Occipital lobe (tissue), 3 donors: ENCODE measurements at places on chromosomes 5 and 9.

DNA sequence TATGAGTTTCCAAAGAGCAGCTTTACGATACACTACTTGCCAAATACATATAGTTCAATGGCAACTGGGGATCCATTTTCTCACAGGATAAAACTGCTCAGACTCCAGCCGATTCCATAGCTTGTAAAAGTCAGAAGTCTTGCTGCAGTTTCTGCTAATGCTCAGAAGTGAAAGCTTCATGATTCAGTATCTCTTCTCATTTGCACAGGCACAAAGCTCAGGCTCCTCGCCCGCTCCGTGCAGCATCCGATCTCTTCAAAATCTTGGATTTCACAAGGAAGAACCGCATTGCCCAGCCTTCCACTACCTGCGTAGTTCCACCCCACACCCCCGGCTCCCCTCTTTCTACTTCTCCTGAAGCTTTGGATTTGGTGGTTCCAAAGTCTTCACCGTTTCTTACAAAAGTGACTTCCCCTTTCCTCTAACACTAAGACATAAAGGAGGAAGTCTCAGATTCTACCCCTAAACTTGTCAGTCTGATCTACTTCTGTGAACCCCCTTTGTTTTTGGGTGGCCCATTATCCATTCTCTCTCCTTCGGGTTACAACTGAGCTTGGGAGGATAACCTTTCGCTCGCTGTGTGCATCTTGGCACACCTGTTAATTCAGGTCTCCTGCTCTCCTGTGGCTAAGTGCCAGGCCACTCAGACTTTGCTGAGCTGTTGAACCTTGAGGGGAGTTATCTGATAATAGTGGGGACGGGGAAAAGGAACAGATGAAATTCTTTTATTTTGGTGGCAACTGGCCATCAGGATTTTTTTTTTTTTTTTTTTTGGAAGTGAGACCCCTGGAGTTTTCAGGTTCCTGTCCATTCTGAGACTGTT is 194.1 kb downstream of the GNA14 start:
- DNase-seq = no peak

GRCh38 chr9:108813951-108814601 is 41.7 kb downstream of the ACTL7B start:
- DNase-seq = peak; percentile 4

GRCh38 chr9:95505072-95505716 is 11.6 kb downstream of the PTCH1 start:
- DNase-seq = no peak

DNA sequence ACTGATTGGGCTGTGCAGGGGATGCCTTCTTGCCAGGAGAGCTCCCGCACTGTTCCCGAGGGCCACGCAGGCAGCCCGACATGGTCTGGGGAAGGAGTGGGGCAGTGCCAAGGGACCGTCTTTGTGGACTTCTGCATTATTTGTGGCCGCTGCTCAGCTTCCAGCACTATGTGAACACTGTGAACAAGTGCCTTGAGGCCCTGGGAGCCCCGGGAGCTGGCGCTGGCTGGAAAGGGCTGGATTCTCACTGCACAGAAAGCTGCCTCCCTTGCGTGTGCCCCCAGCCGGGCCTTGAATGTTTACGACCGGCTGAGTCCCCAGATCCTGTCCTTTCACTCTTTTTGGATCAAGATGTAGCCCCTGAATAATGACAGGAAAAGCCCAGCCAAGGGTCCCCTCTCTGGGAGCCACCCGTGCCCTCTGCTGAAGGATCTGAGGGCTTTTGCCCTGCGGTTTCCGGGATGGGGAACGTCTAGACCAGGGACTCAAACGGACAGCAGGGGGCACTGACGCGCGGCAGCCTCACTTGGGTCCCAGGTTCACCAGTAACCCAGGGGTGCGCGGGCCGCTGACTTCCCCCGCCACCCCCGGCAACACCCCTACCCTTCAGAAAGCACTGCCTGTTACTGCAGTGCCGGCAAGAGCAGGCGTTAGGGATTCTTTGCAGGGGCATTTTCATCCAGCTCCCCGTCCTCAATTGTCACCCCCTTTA is 98.9 kb upstream of the FCN2 start:
- no peak for DNase-seq

- no peak for DNase-seq
Observed at GRCh38 chr9:7147121-7148090, 389.6 kb downstream of the KDM4C start.

GRCh38 chr5:5602554-5602953 is 180.1 kb downstream of the ICE1 start:
- no peak for DNase-seq

DNA sequence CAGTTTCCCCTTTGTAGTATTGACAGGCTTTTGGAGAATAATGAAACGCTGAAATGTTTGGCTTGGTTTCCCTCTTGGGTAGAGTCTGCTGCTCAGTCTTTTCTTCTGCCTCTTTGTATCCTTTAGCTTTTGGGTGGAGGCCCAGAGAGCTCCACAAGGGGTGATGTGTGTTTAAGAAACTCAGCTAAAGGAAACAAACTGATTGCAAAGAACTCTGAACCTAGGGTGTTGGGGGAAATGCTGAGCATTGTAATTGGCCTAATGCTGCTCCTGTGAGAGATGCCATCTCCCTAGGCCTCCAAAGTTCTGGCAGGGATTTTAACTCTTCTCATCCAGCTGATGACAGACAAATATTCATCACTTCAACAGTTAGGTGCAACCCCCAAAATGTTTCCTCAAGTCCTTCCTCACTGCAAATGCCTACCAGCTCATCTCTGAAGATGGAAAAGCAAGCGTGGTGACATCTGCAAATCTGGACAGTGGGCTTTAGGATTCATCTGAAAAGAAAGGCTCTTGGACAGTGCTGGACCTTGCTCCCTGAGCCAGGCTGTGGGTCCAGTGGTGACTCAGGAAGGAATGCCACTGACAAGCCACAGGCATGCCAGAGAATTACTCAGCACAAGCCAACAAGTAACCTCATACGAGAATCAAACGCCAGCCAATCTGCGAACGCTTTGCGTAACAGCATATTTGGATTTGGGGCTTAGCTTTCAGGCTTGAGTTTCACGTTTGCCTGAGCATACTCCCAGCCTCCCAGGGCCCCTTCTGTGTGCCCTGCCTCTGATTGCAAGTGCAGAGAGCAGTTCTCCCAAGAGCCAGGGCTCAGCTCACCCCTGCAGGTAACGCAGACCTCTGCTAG is 30.5 kb upstream of the ZSWIM6 start:
- DNase-seq = peak; percentile 28

GRCh38 chr5:80411589-80412219 is 3.8 kb downstream of the ZFYVE16 start:
- DNase-seq = no peak

GRCh38 chr9:135290086-135290485 is 189.5 kb upstream of the PPP1R26 start:
- no peak for DNase-seq

DNA sequence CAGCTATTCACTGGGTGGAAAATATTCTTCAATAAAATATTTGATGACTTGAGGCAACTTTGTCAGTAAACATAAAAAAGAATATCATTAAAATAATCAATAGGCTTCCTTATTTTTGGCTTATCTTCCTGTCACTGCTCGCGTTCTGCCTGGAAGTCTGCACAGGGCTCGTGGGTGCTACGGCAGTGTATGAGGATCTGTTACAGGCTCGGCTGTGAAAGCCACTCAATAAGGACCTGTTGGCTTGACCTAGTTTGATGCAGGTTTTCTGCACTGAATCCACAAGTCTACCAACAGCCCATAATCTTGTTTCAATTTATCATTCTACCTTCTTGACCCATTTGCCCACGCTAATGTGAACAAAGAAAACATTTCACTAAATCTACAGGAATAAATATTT is 97.2 kb downstream of the PDZD2 start:
- DNase-seq = no peak

GRCh38 chr9:129131300-129132145 is 20.3 kb downstream of the PTPA start:
- peak; percentile 41 for DNase-seq

- no peak for DNase-seq
Observed at GRCh38 chr5:110077147-110077546, 387.4 kb downstream of the MAN2A1 start.

DNA sequence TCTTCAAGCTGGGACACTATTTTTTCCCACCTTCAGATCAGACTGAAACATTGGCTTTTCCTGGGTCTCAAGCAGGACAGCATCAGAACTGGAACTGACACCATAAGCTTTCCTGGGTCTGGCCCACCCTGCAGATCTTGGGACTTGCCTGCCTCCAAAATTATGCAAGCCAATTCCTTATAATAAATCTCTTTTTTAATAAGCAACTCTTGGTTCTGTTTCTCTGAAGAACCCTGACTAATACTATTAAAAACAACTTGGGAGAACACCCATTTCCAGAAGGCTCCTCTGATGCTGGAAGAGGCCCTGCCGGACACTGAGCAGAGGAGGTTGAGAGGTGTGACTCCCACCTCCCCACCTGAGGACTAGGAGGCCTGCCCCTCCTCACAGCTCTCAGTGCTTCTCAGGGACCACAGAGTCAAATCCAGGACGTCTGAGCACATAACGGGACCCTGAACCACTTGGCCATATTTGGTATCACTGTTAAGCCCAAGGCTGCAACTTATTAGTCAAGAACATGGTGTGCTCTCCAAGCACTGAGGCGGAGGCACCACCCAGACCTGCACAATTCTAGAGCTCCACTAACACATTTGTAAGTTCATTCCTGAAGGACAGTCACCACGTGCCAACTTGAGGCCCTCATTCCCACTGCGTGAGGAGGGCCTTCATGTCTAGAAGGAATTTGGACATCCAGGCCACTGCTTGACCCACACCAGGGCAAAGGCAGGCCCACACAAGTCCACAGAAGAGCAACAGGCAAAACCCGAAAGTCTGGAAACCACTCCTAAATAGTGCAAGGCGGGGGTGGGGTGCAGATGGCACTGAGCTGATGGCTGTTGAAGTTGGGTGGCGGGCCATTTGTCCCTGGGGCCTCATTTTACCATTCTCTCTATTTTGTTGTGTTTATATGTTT is 9.5 kb downstream of the SHC3 start:
- DNase-seq = no peak

GRCh38 chr5:21810737-21811316 is 1042.3 kb downstream of the CDH12 start:
- no peak for DNase-seq

- DNase-seq = no peak
Observed at GRCh38 chr5:140576776-140577201, 12.2 kb downstream of the SLC35A4 start.
